ENCODE measurements at places on chromosomes 7 and 10.

DNA sequence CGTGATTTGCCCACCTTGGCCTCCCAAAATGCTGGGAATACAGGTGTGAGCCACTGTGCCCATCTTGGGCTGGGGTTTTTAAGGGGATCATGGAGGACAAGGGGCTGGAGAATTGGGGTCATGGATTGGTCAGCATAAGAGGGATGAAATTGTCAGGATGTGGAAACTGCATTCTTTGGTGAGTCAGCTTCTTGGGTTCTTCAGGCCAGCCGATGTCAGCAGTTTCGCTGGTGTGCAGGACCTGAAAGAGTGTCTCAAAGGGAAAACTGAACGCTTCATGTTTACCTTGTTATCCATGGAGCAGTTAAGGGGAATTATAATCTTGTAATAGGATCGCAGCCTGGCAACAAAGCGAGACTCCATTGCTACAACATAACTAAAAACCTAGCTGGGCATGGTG lies 13.0 kb downstream of the GALNT17 start:
- DNase-seq: no peak

DNA sequence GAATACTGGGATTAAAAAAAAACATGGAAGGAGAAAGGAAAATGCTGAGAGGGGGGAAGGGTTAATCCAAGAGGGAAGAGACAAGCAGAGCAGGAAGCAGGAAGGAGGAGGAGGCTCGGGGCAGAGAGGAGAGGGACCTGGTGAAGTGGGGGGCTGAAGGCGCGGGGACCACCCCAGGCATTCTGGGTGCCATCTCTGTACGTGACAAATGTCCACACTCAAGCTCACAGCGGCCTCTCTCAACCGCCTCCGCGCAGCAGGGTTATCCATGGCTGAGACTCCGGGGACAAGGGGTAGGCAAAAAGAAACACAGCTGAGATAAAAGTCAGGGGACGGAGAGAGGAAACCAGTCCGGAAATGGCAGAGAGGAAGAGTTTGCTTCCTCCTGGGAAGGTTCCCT lies 33.9 kb downstream of the EN2 start:
- DNase-seq: no peak

GRCh38 chr10:129568583-129569344 lies 101.7 kb downstream of the MGMT start:
- no peak for DNase-seq

DNA sequence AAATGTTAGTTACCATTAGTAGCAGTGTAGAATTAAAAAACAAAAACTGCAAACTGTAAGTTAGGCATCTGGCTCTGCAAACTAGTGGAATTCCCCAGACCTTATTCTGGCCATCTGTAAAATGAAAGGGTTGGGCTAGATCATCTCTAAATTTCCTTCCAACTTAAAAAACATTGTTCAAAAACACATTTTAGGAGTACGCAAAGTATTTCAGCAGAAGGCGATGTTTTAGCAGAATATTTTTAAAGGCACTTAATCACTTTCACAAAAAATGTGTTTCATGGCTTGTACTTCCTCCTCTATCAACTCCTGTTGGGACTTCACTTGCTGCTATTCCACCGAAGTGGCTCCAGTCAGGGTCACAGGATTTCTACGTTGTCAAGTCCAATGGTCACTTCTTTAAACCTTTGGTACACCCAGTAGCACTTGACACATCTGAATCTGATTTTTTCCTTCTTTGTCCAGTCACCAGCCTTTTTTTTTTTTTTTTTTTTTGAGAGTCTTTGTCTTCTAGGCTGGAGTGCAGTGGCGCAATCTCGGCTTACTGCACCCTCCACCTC lies 169.0 kb downstream of the AHR start:
- no peak for DNase-seq

GRCh38 chr10:42990721-42991441 lies 86.0 kb upstream of the RET start:
- DNase-seq: no peak

- DNase-seq: no peak
Measured at GRCh38 chr10:101780187-101780817, 2.9 kb downstream of the NPM3 start.

- no peak for DNase-seq
Measured at GRCh38 chr7:98616381-98617050, 569 bp upstream of the NPTX2 start.

DNA sequence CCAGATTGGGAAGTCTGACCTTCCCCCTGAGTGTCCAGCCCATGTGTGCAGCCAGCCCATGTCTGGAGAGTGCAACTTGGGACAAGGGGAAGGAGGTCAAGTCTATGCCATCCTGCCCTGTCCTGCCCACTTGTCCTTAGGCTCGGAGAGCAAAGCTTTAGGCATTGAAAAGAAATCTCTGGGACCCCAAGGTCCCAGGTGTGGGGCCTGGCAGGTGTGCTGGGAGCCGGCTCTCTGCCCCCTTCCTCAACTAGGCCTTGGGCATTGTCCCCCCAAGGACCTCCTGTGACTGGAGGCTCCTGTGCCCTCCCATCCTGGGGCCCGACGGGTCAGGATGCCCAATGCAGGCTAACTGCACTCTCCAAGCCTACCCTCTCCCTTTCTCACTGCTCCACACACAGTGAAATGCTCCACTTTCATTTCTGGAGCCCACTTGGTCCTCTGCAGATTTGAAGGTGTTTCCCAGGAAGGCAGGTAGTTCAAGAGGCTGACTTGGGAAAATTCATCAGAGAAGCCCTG lies 124.7 kb downstream of the PTPN20 start:
- DNase-seq: no peak

DNA sequence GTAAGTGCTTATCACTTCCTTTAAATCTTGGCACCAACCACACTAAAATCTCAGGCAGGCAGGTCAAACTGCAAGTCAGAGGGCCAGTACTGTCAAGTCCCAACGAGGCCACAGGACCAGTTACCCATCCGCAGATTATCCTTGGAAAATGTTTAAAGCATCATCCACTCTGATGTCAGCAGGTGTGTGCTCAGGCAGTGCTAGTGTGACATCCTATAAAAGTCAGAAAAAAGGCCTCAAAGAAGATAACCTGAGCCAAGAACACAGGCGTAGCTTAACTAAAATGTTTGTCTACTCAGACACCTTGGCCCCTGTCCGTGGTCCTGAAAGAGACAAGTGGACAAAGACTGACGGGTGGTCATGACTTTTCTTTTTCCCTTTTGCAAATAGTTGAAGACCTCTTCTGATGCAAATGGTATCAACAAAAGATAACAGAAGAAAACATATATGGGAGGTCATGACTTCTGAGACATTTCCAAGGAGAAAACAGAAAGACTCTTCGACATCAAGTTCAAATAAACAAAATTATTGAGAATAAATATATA lies 309.3 kb downstream of the KCNMA1 start:
- peak; percentile 13 for DNase-seq

- no peak for DNase-seq
Measured at GRCh38 chr10:16919121-16919982, 102.1 kb upstream of the RSU1 start.

DNA sequence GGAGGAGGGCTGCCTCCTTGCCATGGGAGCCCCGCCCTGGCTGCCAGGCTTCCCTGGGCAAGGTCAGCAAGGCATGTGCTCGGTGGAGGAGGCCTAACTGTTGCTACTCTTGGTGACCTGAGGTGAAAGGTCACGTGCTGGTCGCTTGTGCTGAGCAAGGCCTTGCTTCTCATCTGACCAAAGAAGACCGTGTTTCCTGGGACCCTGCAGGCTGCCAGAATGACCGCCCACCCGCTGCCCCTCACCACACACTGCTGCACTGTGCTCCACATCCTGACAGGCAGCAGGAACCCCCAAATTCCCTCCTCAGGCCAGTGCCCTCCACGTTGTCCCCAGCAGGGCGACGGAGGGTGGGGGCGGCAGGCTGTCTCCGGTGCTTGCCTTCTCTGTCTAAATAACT lies 442.4 kb downstream of the DNAJB6 start:
- DNase-seq: no peak

DNA sequence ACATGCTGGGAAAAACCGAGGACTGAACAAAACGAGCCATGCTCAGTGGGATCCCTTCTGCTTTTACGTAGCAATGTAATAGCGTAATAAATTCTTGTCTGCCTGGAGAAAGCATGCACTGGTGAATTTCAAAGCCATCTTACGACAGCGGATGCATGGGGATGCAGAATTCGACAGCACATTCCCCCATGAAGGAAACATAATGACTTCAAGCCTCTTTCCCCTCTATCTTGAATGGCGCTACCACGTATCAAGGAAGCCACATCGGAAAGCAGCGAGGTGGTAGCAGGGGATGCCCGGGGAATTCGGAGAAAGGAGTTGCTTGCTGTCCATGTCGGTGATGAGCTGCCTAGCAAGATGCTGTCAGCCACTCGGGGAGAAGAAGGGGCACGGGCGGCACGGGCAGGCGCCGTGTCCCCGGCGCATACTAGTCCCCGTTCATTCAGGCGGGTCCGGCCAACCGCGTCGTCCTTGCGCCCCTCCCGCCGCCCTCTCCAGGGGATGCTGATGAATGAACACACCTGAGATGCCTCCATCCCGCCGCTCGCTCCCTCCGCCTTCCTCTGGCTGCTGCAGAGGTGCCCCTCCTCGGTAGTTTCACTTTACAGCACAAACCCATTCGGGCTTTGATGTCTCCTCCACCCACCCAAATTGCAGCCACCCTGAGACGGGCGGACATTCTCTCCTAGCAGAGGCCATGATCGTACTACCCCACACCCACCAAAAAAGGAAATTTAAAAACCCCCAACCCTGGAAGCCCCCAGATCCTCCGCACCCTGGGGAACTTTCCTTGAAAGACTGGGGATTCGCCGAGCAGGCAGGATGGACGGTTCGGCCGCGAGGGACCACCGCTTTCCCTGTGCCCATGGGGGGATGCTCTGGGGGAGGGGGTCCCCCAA lies 644 bp downstream of the SORBS1 start:
- peak; percentile 28 for DNase-seq
